ENCODE measurements at places on chromosomes 5 and 9. TPM values are rescaled to one million over a fixed set of nuclear protein-coding genes. Genes with fewer than 3 reads are reported as not detected.

Gene MUSK
- 14.6 TPM for polyA plus RNA-seq

Gene SLC44A1
- polyA plus RNA-seq = 14.6 TPM

Gene TGFBI
- polyA plus RNA-seq = 161 TPM

Gene NACC2
- 15.2 TPM for polyA plus RNA-seq

DNA sequence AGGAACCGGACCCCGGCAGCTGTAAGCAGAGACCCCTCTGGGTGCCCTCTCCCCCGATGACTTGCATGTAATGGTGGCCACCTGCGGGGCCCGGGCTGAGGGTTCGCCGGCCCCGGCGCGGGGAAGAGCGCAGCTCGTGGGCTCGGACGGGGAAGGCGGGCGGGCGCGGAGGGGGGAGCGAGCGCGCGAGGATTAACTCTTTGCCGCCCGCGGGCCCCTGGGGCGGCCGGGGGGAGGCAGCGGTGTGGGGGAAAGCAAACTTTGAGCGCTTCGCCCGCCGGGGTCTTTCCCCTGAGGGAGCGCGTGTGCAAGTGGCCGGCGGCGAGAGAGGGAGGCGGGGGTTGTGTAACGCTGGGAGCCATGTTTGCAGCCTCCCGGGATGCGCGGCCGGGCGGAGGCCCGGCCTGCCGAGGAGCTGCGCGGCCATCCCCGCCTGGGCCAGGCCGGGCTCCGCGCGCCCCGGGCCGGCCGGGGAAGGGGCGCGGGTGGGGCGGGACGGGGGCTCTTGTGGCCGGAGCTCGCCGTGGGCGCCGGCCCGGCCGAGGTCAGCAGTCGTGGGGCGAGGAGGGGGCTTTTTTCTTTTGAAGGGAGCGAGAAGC is 547 bp downstream of the ANP32B start:
- DNase-seq = no peak

GRCh38 chr5:93915142-93915553 is 173.7 kb upstream of the POU5F2 start:
- DNase-seq = no peak

- no peak for DNase-seq
Observed at GRCh38 chr5:172871536-172871935, 37.5 kb downstream of the ERGIC1 start.

GRCh38 chr5:4651806-4652565 is 488.1 kb upstream of the ADAMTS16 start:
- DNase-seq = no peak

DNA sequence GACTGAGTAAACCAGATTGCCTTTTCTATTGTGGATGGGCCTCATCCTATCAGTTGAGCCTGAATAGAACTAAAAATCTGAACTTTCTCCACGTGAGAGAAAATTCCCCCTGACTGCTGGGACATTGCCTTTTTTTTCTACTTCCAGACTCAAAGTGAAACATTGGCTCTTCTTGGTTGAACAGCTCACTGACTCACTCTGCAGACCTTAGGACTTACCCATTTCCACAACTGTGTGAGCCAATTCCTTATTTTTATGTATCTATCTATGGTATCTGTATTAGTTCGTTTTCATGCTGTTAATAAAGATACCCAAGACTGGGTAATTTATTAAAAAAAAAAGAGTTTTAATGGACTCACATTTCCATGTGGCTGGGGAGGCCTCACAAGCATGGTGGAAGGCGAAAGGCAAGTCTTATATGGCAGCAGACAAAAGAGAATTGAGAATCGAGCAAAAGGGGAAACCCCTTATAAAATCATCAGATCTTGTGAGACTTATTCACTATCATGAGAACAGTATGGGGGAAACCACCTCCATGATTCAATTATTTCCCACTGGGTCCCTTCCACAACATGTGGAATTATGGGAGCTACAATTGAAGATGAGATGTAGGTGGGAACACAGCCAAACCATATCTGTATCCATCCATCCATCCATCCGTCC is 306.7 kb upstream of the SLC24A2 start:
- no peak for DNase-seq

DNA sequence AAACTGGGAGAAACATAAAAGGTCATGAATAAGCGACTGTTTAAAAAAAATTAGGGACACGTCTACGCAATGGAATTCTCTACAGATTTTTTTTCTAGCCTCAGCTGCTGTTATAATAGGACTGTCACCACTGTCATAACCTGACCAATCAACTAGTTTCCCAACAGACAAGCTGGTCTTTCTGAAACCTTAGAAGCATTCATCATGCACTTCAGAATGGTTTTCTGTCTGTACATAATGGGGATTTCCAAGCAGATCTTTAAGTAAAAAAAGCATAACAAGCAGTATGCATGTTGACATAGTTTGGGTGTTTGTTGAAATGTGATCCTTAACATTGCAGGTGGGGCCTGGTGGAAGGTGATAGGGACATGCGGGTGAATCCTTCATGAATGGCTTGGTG is 58.3 kb upstream of the SEMA6A start:
- no peak for DNase-seq

DNA sequence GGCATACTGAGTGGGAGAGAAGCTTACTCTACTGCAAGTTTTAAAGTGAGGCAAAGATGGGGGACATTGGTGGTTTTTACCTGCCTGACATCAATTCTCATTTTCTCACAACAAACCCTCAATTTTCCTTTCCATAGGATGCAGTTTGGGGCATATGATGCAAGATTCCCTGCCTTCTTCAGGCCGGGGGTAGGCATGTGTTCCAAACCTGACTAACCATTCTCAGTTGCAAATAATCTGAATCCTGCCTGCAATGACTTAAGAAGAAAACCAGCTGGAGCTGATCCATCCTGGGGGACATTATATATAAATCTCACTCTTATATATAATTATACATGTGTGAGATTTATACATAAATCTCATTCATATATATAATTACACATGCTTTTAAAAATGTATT is 223.6 kb upstream of the EFNA5 start:
- DNase-seq = no peak

DNA sequence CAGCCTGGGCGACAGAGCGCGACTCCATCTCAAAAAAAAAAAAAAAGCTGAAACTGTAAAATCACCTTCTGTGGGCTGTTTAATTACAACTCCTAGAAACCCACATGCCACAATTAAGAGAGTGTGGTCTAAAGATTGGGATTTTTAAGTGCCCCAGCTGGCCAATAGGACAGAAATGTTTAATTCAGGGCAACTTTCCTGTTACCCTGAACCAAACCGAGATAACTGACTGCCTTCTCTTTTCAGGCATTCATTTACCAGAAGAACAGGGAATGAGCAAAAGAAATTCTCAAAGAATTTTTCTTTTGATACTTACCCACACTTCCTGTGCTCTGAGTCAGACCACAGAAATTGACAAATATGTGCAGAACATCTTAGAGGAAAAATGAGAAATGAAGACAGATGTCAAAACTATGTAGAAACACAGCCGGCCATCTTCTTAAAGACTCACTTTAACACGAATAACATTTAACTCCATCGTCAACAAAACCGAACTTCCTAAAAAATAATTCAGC is 221.3 kb upstream of the DAPK1 start:
- DNase-seq = no peak

DNA sequence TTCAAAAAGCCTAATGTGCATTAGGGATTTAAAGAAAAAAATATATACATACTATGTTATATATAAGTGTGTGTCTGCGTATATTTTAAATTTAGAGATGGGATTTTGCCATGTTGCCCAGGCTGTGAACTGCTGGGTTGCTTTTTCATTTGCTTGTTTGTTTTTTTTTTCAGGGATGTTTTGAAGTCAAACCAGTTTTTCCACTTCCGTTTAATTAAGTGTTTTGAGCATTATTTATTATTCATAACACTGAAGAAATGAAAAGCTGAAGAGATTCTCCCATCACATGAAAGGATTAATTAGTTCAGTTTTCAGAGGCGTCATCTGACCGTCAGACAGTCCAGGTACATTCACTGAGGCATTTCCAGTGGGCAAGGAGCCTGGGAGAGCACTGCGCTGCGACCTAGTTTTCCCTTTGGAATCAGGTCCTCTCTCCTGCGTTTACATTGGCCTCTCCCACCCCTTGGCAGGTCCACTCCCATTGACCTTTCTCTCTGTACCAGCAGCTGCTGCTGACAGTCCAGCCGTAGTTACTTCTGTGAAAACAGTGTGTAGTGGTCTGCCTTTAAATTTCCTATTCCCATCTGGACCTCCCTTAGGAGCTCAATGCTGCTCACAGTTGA is 26.0 kb downstream of the ARRDC3 start:
- DNase-seq = no peak

- DNase-seq = no peak
Observed at GRCh38 chr5:139764886-139765408, 30.7 kb upstream of the PSD2 start.

DNA sequence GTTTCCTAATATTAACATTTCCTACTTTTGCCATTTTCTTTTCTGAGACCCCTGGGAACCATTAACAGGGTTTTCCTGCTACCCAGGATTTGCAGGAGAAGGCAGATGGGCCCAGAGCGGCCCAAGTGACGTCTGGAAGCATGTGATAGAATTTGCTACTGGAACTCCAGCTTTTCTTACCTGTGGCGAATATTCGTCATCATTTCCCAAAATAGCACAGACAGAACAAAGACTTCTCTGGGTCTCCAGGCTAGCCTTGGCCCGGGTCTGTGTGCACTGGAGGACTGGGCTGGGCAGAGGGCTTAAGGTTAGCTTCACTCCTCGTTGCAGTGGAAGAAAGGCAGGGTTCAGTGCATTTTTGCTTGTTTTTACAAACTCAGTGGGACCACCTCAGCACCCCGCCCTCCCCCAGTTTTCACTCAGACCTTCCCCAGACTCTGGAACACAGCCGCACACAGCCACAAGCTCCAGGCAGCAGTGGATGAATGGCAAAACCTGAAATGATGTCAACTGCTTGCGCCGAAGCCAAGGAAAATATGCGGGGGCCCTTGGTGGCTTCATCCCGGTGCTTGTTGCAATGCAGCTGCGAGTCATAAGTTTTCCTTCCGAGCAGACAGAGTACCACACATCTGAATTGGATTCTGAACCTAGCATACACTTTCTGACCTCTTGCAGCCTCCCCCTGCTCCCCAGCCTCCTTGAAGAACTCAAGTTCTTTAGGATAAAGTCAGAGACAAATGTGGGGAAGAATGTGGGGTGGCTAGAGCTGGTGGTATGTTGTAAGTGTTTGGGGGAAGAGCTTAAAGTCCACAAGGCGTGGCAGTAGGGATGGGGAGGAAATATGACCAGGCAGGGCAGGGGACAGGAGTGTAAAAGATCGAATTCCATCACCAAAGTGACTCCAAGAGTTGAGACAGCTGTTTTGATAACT is 586.0 kb downstream of the CCDC171 start:
- no peak for DNase-seq

DNA sequence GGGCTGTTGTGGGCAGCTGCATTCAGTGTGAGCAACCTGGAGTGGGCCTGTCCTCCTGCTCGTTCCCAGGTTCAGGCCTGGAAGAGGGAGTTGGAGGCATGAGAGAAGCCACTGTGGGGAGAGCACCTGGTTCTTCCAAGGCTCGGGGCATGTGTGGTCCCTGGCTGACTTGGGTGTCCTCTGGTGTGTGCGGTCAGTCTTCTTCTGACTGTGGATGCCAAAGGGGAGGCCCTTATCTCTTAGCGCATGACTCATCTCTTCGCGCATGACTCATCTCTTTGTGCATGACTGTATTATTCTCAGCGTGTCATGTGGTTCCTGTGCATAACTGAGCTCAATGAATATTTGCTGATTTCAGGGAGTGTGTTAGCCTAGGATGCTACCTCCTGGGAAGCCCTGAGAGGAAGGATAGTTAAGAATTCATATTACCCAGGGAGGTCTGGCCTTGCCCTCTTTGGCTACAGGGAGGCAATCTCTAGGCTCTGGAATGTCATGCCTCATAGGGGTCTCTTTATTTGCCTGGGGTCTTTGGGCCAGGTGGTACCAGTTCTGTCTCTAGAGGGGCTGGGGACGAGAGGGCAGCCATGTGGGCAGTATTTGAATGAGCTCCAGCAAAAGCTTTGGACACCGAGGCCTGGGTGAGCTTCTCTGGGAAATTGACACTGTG is 188.7 kb downstream of the HSPA4 start:
- no peak for DNase-seq

DNA sequence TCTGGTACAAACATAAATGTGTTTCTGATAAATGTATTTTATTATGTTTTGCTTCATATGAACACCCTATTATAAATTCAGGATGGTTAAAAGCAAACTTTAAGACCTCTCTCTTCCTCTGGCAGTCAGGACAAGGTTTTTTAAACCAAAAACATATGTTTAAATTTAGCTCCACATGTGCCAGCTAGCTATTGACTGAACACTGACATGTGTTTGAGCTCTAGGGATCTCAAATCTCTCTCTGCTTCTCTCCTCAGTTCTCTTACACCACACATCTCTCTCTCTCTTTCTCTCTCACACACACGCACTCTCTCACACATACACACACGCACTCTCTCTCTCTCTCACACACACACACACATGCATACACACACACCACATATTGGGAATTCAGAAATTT is 150.1 kb upstream of the RFX3 start:
- DNase-seq = no peak

- no peak for DNase-seq
Observed at GRCh38 chr9:87237336-87237735, 260.3 kb upstream of the DAPK1 start.

DNA sequence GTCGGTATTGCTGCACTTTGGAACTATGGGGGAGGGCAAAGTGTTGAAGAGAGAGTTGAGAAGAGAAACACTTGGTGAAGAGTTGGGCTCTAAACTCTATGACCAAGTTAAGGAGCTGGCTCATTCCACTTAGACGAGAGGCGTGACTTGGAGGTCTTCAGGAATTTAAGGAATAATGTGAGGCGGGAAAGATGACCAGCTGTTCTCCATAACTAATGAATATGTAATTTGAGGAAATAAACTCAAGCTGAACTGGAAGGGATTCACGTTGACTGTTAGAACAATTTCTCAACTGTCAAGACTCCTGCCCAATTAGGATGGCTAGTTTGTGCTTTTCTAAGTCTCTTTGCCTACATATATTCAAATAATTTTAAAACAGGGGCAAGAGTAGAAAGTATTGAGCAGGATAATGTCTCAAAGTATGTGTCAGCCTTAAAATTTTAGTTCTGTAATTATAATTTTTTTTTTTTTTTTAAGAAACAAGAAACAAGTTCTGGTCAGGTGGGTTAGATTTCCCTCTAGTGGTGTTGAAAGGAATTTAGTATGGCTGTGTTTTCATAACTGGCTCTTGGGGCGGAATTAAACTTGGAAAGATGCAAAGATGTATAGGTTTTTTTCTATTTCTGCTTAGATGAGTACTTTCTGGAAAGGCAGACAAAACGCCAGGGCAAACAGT is 33.4 kb downstream of the TMEM252 start:
- DNase-seq = no peak

Data from forelimb muscle (tissue), 1 donor.